ENCODE measurements at places on chromosomes 12 and 14.

GRCh38 chr14:32434180-32434579 is 105.1 kb downstream of the AKAP6 start:
- no peak for DNase-seq

DNA sequence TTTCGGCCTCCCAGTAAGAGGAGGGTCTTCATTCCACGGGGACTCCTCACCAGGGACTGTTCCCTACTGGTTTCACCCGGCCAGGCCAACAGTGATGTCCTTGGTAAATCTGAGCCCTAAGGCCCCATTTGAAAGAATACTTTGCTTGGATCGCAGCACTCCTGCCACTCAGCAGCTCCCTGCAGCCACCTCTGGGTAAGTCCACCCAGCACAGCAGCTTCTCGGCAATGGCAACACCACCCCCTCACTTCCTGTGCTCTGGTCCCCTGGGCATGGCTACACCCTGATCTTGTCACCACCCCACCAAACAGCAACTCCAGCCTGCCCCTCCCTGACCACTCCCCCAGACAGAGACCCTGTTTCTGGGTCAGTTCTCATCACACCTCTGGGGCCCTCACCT is 100.3 kb downstream of the SETD3 start:
- peak; percentile 74 for DNase-seq

DNA sequence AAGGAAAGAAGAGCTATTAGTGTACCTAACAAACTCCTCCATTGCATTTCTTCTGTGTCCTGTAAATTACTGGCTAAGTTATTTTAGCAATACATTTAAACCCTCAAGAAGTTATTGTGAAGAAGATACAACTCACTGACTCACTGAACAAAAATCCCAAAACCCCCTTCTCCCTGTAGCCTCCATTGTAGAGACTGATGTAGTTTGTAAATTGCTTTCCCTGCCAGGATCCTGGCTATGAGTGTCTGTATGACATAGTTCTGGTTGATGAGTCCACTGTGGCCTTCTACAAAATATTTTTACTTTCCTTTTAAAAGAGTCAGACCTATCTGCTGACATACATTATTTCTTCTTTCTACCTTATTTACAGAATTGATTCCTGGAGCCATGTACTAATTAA is 155.6 kb downstream of the SLC6A15 start:
- DNase-seq, result no peak

DNA sequence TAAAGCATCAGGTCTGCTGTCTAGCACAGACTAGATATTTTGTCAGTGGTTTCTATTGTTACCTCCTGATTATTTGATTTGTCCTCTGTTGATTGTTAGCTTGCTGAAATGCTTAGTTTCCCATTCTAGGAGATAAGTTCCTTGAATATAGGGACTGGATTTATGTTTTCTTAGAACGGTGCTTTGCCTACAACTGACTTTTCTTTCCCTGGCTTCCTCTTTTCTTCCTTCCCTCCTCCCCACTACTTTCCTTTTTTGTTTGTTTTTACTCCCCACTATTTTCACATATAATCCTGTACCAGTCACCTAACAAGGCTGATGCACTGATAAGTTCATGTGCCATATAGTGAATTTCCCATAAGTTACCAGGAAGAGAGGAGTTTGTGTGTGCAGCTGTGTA is 58.5 kb upstream of the METAP2 start:
- no peak for DNase-seq

- DNase-seq, result no peak
Observed at GRCh38 chr14:44914849-44915248, 46.9 kb downstream of the KLHL28 start.

Data from NB4 (cell line).